Amniotic epithelial cell (primary cell): ENCODE measurements at places on chromosomes 16 and 17.

DNA sequence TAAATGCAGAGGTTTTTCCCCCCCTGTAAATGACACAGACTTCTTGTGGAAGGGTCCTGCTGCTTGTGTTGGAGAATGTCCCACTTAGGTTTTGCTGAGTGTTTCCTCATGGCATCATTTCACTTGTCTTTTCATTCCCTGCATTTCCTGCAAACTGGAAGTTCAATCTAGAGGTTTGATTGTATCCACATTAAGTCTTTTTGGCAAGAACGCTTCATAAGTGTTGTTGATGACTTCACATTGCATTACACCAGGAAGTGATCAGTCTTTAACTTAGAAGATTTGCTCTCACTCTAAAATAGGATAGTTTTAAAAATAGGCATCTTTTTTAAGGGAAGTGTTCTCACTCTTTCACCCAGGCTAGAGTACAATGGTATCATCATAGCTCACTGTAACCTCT is 67.2 kb downstream of the RPTOR start:
- DNase-seq = no peak

DNA sequence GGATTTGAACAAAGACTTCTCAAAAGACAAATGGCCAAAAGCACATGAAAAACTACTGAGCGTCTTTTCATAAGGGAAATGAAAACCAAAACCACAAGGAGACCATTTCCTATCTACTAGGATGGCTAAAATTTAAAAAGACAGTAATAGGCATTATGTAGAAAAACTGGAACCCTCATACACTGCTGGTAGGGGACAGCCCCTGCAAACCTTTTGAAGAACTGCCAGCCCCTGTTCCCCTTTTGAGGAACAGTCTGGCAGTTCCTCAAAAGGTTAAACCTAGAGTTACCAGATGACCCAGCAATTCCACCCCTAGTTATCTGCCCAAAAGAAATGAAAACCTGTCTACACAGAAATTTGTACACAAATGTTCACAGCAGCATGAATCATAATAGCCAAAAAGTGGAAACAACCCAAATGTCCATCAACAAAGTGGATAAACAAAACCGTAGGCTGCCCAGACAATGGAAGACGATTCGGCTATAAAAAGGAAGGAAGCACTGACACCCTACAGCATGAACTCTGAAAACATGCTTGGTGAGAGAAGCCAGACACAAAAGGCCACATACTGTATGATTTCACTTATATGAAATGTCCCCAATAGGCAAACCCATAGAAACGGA is 22.9 kb downstream of the CDIP1 start:
- DNase-seq = no peak

DNA sequence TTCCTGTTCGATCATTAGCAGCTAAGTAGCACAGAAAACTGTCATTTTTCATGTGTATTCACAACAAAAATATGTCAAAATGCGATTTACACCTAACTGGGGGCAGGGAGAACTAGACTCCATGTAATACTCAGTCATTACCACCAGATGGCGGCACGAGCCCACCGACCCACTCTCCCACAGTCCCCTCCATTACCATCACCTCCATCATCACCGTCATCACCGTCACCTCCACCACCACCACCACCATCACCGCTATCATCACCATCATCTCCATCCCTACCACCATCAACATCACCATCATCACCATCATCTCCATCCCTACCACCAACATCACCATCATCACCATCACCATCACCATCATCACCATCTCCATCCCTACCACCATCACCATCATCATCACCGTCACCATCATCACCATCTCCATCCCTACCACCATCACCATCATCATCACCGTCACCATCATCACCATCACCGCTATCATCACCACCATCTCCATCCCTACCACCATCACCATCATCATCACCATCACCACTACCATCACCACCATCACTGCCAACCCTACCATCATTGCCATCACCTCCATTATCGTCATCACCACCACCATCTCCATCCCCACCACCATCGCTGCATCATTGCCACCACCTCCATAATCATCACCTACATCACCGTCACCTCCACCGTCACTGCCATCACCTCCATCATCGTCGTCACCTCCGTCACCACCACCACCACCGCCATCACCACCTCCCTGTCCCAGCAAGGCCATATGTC is 14.4 kb downstream of the NDUFAF8 start:
- peak; percentile 15 for DNase-seq

GRCh38 chr17:45672301-45672700 is 111.8 kb upstream of the CRHR1 start:
- no peak for DNase-seq

GRCh38 chr17:8154608-8155155 is 2.5 kb upstream of the PER1 start:
- DNase-seq = no peak

GRCh38 chr17:17613708-17614114 is 22.2 kb upstream of the PEMT start:
- DNase-seq = peak; percentile 74

- DNase-seq = no peak
These were observed 3.8 kb upstream of the NAT9 start for GRCh38 chr17:74779948-74780400.

DNA sequence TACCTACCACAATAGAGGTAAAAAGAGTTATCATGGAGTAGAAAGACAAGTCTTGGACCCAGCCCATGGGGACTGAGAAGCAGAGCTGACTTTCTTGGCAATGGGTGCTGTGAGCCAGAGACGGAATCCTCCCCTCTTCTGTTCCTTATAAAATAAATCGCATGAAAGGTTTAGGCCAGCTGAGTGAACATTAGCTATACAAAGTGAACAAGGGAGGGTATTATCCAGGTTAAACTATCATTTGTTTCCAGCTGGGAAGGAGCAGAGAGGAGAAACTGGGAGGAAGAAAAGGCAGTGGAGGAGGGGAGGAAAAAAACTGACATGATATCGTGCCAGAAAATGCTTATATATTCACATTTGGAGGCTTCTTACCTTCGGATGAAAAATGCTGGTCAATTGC is 13.3 kb upstream of the PAFAH1B1 start:
- DNase-seq = no peak

- peak; percentile 30 for DNase-seq
These were observed at the start of gene RTN4RL1 for GRCh38 chr17:2025220-2025621. TSS of gene RTN4RL1 (minus strand) at chr17:2025334. CDS start at chr17:2024865, 469 bp downstream.

DNA sequence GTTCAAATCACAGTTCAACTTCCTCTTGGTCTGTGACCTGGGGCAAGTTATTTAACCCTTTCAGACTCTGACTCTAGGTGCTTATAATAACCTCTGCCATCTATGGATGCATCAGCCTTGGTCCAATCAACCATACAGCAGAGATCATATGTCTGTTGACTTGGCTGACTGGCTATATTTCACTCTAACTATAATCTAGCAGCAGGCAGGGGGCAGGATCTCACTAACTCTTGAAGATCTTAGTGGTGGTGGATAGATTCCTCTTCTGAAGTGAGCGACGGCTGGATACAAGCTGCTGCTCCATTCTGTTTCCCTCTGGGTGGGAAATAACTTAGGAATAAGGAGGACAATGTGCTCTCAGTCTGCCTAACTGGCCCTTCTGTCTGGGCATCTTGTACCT is 146.6 kb downstream of the SKAP1 start:
- no peak for DNase-seq

DNA sequence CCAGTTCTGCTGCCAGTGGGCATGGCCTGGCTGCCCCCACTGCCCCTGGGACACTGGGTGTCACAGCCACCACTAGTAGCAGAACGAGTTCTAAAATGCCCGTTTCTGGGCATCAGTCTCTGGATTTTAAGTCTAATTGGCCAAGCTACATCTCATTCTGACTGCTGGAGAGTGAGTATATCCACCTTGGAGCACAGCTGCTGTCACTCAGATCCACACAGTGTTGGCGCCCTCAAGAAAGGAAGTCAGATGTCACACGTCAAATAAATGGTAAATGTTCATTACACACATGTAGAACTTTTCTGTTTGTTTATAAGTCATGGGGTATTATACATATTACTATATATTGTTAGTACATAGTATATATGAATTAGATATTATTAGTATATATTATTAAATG is 19.4 kb downstream of the GNGT2 start:
- DNase-seq = no peak

DNA sequence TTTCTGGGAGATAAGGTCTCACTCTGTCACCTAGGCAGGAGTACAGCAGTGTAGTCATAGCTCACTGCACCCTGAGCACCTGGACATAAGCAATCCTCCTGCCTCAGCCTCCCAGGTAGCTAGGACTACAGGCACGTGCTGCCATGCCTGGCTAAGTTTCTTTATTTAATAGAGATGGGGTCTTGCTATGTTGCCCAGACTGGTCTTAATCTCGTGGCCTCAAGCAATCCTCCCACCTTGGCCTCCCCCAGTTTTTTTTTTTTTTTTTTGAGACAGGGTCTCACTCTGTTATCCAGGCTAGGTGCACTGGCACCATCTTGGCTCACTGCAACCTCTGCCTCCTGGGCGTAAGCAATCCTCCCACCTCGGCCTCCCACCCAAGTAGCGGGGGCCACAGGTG is 21.1 kb downstream of the DDX19B start:
- DNase-seq = no peak

GRCh38 chr17:4941319-4941610 is 1.2 kb downstream of the RNF167 start:
- no peak for DNase-seq

- no peak for DNase-seq
These were observed 26.6 kb downstream of the ARHGAP27 start for GRCh38 chr17:45406107-45406506.

DNA sequence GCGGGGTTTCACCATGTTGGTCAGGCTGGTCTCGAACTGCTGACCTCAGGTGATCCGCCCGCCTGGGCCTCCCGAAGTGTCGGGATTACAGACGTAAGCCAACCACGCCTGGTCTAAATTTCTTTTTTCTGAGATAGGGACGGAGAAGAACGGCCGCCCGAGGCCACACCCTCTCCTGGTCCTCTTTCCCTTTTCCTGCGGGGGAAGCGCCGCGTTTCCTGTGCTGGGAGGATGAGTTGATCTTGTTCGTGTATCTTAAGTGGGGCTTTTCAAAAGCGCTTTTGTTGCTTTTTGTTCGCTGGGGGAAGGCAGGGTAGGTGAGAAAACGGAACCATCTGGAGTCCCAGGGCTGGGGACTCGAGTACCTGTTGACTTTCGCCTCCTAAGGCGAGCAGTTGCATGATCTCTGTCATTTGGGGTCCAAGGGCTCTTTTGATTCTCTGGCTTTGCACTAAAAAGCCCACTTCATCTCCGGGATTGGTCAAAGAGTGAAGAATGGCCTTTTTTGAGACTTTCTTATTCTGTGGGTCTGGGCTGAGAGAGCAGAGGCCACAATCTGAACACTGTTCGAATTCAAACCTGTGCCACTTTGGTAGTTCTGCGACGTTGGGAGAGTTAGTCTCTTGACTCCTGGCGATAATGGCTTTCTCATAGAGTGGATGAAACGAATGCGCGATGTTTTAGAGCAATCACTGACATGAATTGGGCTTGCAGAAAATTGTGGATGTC is 1.3 kb downstream of the FUS start:
- peak; percentile 48 for DNase-seq

GRCh38 chr17:62666061-62666800 is 38.8 kb downstream of the MRC2 start:
- no peak for DNase-seq

- DNase-seq = no peak
These were observed 37.6 kb downstream of the USP10 start for GRCh38 chr16:84737192-84738011.

DNA sequence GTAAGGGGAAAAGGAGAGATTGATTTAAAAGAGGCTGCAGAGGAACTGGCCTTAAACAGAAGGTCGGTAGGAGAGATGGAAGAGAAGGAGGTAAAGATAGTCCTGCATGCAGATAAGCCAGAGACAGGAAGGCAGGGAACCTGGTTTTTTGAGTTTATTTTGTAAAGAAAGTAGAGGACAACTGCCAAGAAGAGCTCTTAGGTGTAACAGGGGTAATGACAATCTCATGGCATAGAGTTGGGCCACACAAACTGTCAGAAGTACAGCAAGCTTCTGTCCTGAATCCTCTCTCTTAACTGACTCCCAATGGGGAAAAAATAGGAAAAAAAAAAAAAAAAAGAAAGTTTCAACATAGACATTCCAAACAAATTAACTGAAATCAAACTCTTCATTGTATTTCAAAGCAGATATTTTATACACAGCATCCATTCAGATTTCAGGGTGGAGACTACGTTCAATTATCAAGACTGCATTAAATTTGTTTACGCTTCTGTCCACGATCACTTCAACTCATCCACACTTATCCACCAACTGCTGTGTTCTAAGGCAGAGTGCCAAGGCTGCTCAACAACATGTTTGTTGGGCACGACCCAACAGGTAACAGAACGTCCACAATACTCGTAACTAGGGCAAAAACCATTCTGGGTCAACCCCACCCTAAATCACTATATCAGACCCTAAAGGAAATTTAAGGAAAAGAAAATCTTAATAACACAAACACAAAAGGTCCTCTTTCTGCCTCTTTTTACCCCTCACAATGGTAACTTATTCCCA is 34.9 kb downstream of the USP31 start:
- no peak for DNase-seq

DNA sequence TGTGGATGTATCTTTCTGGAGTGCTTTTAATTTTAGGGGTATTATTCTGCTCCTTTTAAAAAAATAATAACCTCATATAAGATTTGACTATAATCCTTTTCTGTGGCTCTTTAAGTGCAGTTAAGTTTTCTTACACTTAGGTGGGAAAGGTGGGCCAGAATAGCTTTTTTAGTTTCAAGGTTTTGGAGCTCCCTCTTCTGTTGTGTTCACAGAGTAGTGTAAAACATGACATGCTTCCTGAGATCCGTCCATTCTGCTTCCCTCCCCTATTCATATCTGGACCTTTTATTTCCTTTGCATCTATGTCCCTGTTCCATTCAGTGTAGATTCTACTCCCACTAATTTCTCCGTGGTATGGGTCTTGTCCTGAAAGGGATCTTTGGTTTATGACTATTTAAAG is 12.8 kb downstream of the LRRC36 start:
- DNase-seq = peak; percentile 47

- DNase-seq = no peak
These were observed 2.3 kb downstream of the CCL17 start for GRCh38 chr16:57406881-57407280.

GRCh38 chr17:74770498-74771318 is 5.4 kb downstream of the NAT9 start:
- DNase-seq = peak; percentile 48

GRCh38 chr16:72424757-72425156 is 252.8 kb upstream of the PMFBP1 start:
- no peak for DNase-seq

- peak; percentile 60 for DNase-seq
These were observed 14.6 kb downstream of the SREBF1 start for GRCh38 chr17:17822189-17822588.

GRCh38 chr16:4369007-4369733 is 2.5 kb upstream of the VASN start:
- DNase-seq = peak; percentile 50

DNA sequence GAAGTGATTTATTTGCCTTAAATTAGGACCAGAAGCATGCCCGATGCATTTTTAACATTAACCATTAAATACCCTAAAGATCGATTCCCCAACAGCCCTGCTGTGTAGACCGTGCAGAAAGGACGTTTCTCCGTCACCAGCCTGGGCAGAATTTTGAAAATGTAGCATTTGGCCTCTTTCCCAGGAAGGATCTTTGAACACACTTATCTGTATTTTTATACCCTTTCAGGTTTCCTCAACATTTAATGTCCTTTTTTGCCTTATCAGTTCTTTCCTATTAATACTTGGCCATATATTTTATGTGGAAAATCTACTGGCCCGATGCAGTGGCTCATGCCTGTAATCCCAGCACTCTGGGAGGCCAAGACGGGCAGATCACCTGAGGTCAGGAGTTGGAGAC is 54.6 kb upstream of the ZNF750 start:
- DNase-seq = no peak
